ENCODE measurements at places on chromosomes 5 and 9.

GRCh38 chr9:124273427-124274160, 15.8 kb downstream of the NEK6 start:
- DNase-seq, result no peak

DNA sequence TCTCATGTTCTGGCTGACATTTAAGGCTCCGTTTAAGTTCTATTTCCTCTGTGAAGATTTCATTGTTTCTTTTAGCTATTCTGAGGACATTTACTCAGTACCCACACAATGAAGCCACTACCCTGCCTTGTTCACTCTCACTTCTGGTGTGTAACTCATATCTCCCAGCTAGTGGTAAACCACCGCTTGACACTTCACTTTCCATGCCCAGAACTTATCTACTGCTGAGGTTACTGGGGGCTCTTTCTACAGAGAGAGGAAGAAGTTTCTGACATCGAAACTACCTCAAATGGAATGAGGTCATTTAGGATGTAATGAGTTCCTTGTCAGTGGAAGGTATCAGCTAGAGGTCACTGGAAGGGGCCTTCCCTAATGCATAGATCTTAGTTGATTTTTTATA, 501.5 kb downstream of the DMAC1 start:
- DNase-seq, result no peak

DNA sequence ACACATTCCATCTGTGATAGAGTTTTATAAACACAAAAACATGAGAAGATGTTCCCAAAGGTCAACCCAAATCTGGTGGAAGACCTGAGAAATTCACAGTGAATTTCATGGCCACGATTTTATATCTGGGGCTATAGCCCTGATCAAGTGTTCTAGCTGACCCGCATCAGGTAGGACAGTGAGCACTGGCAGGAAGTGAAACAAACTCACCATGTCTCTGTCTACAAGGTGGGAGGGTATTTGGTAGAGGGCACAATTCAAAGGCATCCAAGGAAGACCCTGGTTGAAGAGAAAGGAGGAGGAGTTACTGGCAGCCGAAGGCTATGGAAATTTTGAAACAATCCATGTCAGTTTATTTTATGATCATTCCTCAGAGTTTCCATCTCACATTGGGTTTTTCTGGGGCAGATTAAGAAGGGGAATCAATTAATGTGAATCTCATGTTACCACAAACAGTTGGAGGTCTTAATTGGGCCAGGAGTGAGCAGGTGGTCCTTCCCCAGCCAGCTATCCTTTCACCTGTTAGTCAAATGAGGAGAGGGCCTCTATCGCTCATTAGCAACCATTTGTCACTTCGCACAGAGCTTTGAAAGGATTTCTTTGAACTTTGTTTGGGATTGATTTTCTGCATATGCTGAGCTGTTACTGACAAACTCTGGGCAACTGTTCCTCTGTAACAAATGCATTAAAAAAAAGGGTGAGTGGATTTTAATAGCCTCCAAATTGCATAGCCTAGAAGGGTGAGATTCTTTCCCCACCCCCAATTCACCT, 612.0 kb upstream of the CLINT1 start:
- DNase-seq, result no peak

DNA sequence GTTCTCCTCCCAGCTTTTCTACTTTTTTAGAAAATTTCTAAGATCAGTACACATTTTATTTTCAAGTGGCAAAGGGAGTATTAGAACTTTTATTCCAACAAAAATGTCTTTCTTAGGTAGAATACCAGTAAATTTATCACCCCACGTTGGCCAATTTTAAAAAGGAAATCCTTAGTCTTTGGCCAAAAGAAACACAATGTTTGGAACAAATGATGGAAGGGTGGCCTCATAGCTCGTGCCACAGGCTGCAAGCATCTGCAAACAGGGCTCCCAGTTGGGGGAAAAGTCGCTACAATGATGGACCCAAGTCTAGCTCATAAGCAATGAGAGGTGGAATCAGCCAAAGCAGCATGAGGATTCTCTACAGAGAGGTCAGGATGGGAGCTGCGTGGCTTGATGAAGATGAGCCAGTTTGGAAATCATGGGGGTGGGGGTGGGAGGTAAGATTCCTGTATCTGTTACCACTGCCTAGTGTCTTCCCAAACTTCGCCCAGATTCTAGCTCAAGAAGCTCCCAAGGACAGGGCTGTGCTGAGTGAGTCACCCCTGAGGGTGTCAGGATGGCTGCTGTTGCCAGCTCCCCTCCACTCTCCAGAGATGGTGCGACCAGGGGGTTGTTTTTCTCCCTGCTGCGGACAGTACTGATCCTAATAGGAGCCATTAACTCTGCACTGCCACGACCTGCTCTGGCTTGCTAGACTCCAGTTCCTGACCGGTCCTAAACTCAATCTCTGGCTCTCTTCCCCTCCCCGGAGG, 75.6 kb downstream of the DCP2 start:
- DNase-seq, result no peak

GRCh38 chr9:95102001-95102433, 215.5 kb downstream of the FANCC start:
- no peak for DNase-seq

DNA sequence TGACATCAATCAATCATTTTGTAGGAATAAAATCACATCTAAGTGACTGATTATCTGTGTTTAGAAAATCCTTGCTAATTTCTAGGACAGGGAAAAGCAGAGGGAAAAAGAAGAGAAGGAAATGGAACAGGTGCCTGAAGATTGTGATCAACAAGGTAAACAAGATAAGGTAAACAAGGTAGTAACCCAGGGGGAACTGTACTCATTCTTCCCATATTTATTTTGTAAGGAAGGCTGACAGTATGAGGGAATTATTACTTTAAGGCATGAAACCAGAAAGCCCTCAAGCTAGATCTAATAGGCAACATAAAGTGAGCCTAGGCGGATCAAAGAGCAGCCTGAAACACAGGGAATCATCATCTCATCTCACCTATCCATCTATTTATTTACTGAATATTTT, 231.1 kb downstream of the MLLT3 start:
- DNase-seq, result no peak

GRCh38 chr5:5039918-5040317, 100.2 kb upstream of the ADAMTS16 start:
- no peak for DNase-seq

GRCh38 chr5:110852053-110852452, 113.2 kb downstream of the SLC25A46 start:
- no peak for DNase-seq

GRCh38 chr5:176725521-176726280, 78.4 kb downstream of the TSPAN17 start:
- no peak for DNase-seq

- no peak for DNase-seq
Measured at GRCh38 chr9:105064248-105065097, 136.5 kb upstream of the ABCA1 start.

Measured in activated CD4-positive, alpha-beta T cell treated with anti-CD3 and anti-CD28 coated beads for 4 hours (primary cell).